T1000 (cell line): ENCODE measurements at places on chromosomes 2 and 18.

GRCh38 chr2:190781604-190782198, 98.9 kb upstream of the GLS start:
- DNase-seq, result peak; percentile 29

DNA sequence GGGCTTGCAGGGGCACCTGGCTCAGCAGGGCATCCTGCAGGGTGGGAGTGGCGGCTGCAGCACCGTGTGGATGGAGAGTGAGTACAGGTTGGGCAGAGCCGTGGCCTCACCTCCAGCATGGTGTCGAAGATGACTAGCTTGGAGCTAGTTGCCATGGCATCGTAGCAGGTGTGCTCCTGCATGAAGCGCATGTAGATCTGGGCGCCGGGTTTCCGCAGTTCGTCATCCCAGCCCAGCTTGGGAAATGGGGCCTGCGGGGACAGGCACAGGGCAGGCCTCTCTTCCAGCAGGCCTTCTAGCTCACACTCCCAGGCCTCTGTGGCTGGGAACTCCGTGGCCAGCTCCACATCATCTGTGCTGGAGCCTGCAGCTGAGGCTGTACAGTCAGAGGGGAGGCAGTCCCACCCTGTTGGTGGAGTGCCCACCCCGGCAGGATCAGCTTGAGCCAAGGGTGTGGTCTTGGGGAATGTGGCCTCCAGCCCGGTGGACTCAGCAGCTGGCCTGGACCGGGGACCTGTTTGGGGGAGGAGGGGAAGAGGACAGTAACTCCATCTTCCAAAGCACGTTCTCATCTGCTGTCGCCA, 1.6 kb downstream of the PRKAG3 start:
- no peak for DNase-seq

DNA sequence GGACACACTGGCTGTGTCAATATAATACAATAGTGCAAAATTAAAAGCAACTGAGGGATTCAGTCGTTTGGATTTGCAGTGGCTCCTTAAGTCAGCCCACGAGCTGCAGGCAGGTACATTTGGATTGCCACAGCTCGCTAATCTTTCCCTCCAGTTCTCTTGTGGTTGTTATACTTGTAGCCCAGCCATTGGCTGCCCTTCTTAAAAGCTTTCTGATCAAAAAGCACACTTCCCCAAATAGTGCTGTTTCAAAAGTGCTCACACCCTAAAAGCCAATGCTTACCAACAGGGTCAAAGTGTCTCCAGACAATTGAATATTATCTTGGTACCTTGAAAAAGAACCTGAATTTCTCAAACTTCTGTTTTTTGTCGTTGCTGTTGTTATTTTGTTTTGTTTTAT, 404.7 kb upstream of the FAM98A start:
- DNase-seq, result no peak

DNA sequence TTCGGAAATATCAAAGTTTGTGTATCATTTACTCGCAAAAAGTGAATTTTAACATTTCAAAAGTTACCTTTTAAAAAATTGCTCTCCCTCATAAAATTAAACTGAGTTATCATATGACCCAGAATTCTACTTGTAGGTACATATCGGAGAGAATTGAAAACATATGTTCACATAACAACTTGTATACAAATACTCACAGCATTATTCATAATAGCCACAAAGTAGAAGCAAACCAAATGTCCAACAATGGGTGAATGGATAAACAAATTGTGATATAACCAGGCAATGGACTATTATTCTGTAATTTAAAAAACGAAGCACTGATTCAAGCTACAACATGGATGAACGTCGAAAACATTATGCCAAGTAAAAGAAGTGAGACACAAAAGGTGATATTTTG, 412.0 kb upstream of the TCF4 start:
- DNase-seq, result no peak

DNA sequence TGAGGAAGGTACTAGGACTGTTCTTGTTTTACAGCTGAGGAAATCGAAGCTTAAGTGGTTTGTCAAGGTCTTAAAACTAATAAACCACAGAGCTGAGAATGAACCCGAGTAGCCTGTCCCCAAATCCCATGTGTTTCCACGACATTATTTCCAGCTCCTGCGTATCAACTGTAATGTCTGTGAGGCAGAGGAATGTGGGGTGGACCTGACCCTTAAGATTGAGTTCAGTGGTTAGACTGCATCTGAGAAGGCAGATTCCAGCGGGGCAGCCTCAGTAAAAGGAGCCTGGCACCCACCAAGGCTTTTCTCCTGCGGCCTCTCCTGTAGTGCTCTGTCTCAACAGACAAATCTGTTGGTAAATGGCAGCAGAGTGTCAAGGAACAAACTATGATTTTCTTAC, 81.9 kb upstream of the TMEM178A start:
- no peak for DNase-seq

DNA sequence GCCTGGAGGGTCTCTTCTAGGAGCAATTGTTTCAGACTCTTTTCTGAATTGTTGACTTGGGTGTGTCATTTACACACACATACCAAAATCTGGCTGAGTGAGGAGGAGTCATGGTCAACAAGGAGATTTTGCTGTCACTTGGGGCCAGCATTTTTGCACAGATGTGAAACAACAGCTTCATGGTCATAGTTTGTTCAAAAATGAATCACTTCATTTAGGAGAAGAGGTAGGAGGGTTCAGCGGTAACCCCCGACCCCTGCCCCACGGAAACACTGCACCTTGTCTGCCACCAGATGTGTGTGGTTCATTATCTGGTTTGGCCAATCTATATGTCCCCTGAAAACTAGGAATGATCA, 42.2 kb downstream of the LBH start:
- DNase-seq, result no peak

DNA sequence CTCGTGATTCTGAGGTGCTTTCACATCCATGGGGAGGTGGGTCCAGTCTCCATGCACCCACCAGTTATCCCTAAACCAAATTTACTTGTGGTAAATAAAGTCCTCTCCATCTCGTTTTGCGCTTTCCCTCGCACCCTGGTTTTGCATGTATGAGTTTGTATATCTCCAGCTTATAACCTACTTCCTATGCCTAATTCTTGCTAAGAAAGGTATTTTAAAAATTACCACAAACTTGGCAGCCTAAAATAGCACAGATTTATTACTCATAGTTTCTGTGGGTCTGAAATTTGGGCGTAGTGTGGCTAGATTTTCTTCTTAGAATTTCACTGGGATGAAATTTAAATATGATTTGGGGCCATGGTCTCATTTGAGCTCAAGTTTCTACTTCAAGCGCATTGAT, 511.5 kb downstream of the NYAP2 start:
- DNase-seq, result no peak

GRCh38 chr2:167271932-167272331, 383.7 kb downstream of the XIRP2 start:
- no peak for DNase-seq

GRCh38 chr18:30081122-30081521, 961.4 kb downstream of the DSC3 start:
- DNase-seq, result no peak

- no peak for DNase-seq
These were observed 227.5 kb downstream of the HDAC4 start for GRCh38 chr2:239173301-239173700.

GRCh38 chr2:219286436-219287115, 7.4 kb downstream of the DNAJB2 start:
- no peak for DNase-seq

- no peak for DNase-seq
These were observed 48.9 kb upstream of the ACVR1 start for GRCh38 chr2:157925071-157925470.

DNA sequence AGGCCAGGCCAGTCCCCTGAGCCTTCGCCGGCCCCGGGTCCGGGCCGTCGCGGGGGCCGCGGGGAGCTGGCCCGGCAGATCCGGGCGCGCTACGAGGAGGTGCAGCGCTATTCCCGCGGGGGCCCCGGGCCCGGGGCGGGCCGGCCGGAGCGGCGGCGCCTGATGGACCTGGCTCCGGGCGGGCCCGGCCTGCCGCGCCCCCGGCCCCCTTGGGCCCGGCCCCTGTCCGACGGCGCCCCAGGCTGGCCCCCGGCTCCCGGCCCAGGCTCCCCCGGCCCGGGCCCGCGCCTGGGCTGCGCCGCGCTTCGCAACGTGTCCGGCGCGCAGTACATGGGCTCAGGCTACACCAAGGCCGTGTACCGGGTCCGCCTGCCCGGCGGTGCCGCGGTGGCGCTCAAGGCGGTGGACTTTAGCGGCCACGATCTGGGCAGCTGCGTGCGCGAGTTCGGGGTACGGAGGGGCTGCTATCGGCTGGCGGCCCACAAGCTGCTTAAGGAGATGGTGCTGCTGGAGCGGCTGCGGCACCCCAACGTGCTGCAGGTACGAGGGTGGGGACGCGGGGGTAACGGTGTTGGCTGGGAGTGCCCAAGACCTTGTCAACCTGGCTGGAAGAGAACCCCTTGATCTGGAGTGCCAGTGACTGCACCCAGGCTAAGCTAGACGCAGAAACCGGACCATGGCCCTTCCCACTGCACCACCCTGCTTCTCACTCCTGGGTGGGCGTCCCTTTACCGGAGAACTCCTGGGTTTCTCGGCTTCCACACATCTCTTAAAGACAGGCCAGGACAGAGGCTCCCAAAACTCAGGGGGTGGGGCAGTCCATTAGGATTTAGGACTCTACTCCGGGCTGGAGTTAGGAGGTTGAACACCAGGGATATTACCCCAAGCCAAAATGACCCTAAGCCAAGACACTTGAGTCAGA, 739 bp downstream of the PKDCC start:
- no peak for DNase-seq

GRCh38 chr2:237552908-237553307, 13.5 kb upstream of the PRLH start:
- DNase-seq, result no peak

DNA sequence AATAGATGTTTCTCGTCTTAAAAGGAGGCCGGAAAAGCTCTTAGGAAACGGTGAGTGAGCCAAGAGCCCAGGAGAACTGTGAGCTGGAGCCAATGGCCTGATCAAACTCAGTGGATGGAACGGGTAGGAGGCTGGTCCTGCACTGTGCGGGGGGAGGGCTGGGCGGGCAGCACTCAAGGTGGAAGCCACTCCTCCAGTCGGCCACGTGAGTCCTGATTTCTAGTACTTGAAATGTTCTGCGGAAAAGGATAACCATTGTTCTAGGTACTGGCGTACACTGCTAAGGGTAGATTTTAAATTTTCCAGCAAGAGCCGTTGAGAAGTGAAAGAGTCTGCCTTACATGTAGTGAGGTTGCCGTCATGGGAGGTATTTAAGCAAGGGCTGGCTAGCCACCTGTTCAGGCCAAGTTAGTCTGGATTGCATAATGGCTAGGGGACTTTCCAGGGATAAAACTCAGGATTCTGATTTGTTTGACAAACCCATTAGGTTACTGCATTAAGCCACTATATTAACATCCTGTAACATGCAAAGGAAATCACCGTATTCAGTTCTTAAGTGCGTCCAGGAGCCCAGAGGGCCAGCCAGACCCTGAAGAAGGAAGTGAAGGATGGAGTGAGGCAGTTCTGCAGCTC, 51.3 kb upstream of the ODC1 start:
- no peak for DNase-seq

DNA sequence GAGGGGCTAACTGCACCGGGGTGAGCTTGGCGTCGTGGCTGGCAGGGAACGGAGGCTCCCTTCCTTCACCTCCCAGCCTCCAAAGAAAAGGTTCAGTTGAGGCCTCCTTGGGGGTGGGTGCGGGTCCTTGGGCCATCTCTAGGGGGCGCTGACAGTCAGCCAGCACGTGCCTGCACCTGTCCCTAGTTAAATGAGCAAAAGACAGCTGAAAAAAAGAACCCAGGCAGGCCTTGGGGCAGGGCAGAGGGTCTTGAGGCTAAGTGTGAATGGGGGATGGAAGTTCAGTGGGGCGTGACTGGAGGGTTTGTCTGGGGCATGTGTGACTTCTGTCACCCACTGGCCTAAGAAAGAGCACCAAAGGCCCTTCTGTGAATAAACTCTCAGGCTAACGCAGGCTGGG, 56.4 kb downstream of the ZFP36L2 start:
- DNase-seq, result no peak

- DNase-seq, result no peak
These were observed 74.1 kb downstream of the EMX1 start for GRCh38 chr2:72991439-72991725.

GRCh38 chr18:12008181-12008767, 27.0 kb downstream of the IMPA2 start:
- DNase-seq, result no peak

DNA sequence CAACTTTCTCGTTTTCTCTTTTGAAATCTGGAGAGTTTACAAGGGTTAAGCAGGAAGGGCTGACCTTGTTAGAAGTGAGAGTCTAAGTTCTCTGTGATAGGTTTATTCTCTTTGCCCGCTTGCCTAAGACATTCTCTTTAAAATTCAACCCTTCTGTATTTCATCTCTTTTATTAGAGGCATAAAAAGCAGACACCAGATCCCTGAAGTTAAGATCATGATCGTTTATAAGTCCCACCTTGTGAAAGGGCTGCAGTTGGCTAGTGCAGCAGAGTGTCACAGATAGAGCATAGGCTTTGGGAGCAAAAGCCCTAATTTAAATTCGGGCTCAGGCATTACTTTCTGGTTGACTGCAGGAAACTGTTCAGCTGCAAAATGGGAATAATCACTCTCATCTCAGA, 181.2 kb downstream of the EPHA4 start:
- DNase-seq, result no peak

GRCh38 chr18:10524507-10525370, 1.1 kb upstream of the NAPG start:
- no peak for DNase-seq

GRCh38 chr2:165957030-165957675, 3.6 kb upstream of the TTC21B start:
- DNase-seq, result peak; percentile 11

GRCh38 chr2:164967361-164967760, 12.0 kb upstream of the SLC38A11 start:
- DNase-seq, result no peak

GRCh38 chr2:4678927-4679326, 975.6 kb downstream of the DCDC2C start:
- DNase-seq, result no peak

DNA sequence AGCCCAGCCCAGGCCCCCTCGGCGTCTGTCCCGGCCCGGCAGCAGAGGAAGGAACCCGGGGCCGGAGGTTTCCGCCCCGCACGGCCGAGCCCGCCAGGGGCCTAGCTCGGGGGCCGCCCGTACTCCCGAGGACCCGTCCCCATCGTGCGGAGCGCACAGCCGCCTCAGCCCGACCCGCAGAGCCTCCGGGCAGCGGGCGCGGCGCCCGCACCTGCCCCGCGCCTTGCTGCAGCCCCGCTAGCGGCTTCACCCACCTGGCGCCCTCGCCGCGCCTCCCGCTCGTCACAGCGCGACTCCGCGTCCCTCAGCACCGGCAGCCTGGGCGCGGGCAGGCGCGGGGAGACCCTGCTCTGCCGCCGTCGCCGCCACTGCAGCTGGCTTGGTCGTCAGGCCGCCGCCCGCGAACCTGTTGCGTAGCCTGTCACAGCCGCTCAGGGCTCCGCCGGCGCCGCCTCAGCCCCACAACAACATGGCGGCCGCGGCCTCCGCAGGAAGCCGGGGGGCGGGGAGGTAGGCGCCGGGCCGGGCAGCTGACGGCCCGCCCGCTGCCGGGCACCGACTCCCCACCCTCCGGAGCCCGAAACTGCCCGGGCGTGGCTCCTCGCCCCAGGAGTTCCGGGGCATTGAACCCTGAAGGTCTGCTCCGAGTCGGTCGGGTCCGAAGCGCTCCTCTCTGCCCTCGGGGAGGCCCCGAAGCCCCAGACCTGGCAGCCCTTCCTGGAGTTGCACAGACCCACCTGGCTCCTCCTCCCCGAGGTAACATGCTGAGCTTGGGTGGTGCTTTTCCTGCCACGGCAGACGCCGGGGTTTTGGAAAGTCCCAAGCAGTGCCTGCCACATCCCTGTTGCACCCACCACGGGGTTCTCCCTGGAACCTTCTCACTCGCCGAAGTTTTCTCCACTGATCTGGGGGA, at the start of gene ITSN2:
ITSN2 (minus strand) TSS at position 487 of the 913 bp plus-strand sequence. CDS start 32,454 bp downstream, outside the sequence.
- peak; percentile 61 for DNase-seq
